ENCODE measurements at places on chromosomes 1 and 21.

DNA sequence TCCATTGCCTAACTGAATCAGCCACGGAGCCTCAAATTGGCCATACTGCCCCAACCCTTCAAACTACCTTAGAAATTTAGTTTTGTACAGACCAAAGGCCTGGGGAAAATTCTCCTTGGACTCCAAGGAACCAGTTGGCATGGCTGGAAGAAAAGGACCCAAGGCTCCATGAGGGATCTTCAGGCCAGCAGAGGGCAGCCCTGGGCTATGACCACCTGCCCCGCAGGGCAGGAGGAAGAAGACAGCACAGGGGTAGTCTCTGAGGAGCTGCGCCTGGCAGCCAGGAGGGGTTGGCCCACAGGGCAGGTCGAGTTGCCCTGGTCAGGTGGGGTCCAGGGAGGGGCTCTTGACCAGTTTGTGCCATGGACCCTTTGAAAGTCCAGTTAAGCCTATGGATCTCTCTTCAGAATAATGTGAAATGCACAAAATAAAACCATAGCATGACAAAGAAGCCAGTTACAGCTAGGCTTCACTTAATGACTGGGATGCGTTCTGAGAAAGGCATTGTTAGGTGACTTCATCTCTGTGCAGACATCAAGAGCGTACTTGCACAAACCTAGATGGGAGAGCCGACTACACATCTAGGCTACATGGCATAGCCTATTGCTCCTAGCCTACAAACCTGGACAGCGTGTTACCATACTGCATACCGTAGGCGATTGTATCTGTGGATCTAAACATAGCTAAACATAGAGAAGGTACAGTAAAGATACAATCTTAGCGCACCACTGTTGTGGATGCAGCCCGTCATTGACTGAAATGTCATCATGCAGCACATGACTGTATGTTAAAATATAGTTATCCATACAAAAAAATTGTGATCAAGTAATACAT is 26.1 kb downstream of the CACNA1S start:
- no peak for DNase-seq

DNA sequence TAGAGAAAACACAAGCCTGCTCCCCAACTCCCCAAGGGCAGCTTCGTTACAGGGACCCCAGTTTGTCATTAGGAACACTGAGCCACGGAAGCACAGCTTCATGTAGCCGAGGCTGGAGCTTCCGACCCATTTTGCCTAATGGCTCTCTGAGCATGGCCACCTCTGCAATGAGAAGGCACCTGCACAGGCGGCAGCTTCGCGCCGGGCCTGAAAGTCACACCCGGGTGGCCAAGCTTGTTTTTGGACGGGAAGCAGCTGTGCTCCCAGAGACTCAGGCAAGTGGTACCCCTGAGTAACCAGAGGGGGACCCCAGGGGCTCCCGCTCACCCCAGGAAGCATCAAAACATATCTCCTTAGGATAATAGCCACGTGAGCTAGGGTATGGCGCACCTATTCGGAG is 80.9 kb downstream of the SLC66A1 start:
- no peak for DNase-seq

DNA sequence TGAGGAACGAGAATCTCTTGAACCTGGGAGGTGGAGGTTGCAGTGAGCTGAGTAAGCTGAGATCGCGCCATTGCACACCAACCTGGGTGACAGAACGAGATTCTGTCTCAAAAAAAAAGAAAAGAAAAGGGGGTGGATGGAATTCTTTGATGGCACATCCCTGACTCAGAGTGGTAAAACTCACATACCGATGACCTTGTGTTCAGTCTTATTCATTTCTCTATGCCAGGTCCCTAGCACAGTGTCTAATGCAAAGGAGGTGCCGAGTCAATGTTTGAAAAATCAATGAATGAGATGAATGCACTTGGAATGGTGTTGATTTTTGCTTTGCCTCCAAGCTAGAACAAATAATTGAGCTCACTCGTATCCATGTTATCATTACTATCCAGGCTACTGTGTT is 18.5 kb upstream of the FAM20B start:
- no peak for DNase-seq

DNA sequence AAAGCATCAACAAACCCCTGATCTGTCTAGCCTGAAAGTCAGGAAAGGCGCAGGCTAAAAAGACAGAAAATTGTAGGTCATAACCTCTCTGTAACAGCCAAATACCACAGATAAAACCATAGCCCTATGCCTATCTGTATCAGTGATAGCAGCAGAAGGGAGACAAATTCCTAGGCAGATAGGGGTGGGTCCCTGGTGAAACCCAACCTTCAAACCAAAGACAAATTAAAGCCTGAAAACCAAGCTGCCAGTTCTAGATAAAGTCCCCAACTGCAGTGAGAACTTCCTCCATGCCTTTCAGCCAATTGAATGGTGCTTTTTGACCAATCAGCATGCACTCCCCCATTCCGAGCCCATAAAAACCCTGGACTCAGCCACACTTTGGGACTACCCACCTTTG is 115.3 kb downstream of the NTPCR start:
- DNase-seq, result no peak

Measured in stimulated activated CD4-positive, alpha-beta T cell treated with anti-CD3 and anti-CD28 coated beads, Interleukin-1b, Interleukin-23, amount 100 ng/mL, for 1 hour (primary cell).